Dermis blood vessel endothelial cell (primary cell): ENCODE measurements at places on chromosomes 2 and 18. TPM values are rescaled to one million over a fixed set of nuclear protein-coding genes. Genes with fewer than 3 reads are reported as not detected.

PSMA8 gene
- not detected in 2 replicates for total RNA-seq

RESP18 gene
- total RNA-seq, result not detected in 2 replicates

DSC3 gene
- under 0.01 and 0.14 TPM in 2 replicates for total RNA-seq

CDH2 gene
- total RNA-seq, result 1.8 and 1.9 TPM in 2 replicates

POTEC gene
- not detected in 2 replicates for total RNA-seq

TDRD15 gene
- not detected in 2 replicates for total RNA-seq

TRIM43 gene
- not detected in 2 replicates for total RNA-seq

LIMS3 gene
- total RNA-seq, result 6.0 and 9.4 TPM in 2 replicates

ABCG8 gene
- not detected in 2 replicates for total RNA-seq

RGPD5 gene
- total RNA-seq, result 23.0 and 47.0 TPM in 2 replicates

ELP2 gene
- total RNA-seq, result 51.5 and 69.6 TPM in 2 replicates

SETBP1 gene
- total RNA-seq, result 2.7 and 4.8 TPM in 2 replicates

ALS2 gene
- total RNA-seq, result 33.4 and 38.1 TPM in 2 replicates

CROCC2 gene
- not detected in 2 replicates for total RNA-seq

ASB18 gene
- total RNA-seq, result under 0.01 TPM in 1 of 2 replicates, not detected in the other

ARHGAP15 gene
- total RNA-seq, result not detected in 2 replicates

EVX2 gene
- not detected in 2 replicates for total RNA-seq

OTOF gene
- 73.3 and 89.5 TPM in 2 replicates for total RNA-seq

AGXT gene
- not detected in 2 replicates for total RNA-seq

SMAD2 gene
- 118 and 171 TPM in 2 replicates for total RNA-seq

DNMT3A gene
- total RNA-seq, result 31.0 and 32.1 TPM in 2 replicates

TUBA4B gene
- total RNA-seq, result 0.09 TPM in 1 of 2 replicates, not detected in the other

DAW1 gene
- total RNA-seq, result 0.51 TPM in 1 of 2 replicates, not detected in the other

SLC40A1 gene
- 98.0 and 113 TPM in 2 replicates for total RNA-seq

SUMO1 gene
- 123 and 132 TPM in 2 replicates for total RNA-seq

LTBP1 gene
- 37.9 and 148 TPM in 2 replicates for total RNA-seq

ZNF804A gene
- 0.05 TPM in 1 of 2 replicates, not detected in the other for total RNA-seq

AQP12A gene
- total RNA-seq, result not detected in 2 replicates

CCDC141 gene
- total RNA-seq, result 1.2 and 1.5 TPM in 2 replicates

TAF1B gene
- 20.6 and 30.3 TPM in 2 replicates for total RNA-seq

FBXO41 gene
- 0.19 and 0.34 TPM in 2 replicates for total RNA-seq

RAPGEF4 gene
- total RNA-seq, result 30.5 TPM in 2 replicates

NEB gene
- total RNA-seq, result 1.0 and 1.2 TPM in 2 replicates

ADAM17 gene
- 54.0 and 65.0 TPM in 2 replicates for total RNA-seq

SOCS6 gene
- total RNA-seq, result 36.6 and 42.3 TPM in 2 replicates

CYRIA gene
- total RNA-seq, result 33.7 and 40.5 TPM in 2 replicates

CNDP1 gene
- not detected in 2 replicates for total RNA-seq

RAD51AP2 gene
- total RNA-seq, result not detected in 2 replicates

REG1B gene
- not detected in 2 replicates for total RNA-seq

WNT6 gene
- total RNA-seq, result not detected in 2 replicates
